ENCODE measurements at places on chromosomes 2 and 18.

GRCh38 chr2:110755491-110756078 is 23.2 kb downstream of the ACOXL start:
- DNase-seq, result no peak

GRCh38 chr2:104868505-104868866 is 14.6 kb downstream of the POU3F3 start:
- no peak for DNase-seq

DNA sequence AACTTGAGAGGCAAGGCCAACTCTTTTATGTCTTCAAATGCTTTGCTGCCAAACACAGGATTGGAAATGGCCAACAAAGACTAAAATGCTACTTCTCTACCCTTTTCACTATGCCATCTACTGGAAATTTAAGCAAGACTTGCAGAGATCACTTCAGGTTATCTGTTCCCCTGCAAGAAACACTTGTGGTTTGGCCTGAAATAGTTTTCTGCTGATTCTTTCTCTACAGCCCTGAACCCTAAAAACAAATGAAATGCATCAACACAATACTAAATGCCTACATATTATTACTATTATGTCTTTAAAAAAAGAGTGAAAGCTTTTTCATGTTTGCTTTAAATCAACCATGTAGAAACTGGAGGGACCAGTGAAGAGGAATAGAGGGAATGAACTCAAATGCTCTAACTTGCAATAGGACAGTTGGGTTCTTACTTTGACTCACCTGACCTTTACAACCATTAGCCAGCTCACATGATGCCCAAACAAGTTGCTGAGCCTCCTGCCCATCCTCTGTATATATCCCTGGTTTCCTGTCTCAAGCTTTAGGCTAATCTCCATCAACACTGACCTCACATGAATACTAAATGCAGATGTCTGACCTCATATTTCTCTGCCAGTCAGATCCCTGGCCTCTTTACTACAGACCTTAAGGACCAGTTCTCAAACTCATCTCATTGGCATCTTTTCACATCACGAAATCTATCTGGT is 17.5 kb upstream of the ADAM17 start:
- no peak for DNase-seq

DNA sequence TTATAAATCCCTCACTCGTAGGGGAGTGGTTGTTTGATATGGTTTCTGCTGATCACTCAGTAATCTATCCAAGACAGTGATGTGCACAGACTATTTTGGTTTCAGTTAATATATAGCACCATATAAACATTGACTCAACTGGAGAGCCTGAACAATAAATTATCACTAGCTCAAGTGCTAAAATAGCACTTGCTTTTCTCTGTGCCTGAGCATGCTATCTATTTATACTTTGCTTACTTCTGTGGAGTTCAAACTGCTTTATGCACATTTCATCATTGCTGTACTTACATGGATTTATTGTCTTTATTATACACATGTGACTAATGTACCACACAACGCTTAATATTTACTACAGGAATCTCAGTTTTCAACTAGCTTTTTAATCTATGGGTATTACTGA is 133.6 kb downstream of the BCL2 start:
- DNase-seq, result no peak

- no peak for DNase-seq
Observed at GRCh38 chr2:64786343-64787018, 132.8 kb upstream of the SERTAD2 start.

- DNase-seq, result no peak
Observed at GRCh38 chr18:44031063-44031462, 649.6 kb upstream of the SETBP1 start.

DNA sequence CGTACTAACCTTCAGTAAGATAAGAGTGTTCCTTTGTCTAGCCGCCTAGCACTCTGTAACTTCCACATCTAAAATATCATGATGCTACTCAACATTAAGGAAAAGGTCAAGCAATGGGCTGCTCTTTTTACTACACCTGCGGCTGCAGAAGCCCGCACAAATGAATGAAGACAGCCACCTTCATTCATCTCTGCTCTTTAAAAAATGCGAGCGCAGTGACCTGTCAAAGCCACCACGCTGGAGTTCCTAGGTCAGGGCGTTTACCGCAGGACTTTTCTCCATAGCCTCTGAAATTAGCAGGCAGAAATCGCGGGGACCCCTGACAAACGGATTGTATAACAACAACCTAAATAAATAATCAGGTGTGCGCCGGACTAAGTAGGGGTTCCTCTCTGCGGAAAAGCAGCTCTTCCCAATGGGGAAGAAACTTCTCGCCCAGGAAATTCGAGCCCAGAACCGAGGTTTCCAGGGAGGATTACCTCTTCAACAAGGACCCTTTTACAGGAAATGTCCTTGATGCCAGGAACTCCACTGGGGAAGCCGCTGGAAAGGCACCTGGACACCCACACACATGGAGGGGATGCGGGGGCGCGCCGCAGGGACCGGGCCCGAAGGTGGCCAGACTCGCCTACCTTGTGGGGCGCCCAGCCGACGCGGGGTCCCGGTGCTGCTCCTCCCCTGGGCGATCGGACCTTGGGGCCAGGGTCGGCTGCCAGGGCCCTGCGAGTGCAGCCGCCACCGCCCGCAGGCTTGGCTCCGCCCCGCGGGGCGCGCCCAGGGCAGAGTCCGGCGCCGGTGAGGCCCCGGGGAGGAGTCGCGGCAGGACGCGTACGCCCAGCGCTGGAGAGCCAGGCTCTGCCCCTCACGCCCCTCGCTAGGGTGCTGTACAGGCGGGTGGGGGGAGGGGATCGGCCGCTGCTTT is at the start of gene CCDC68:
TSS of gene CCDC68 (minus strand) at position 758 of the 922 bp plus-strand sequence. CDS start 16,670 bp downstream, outside the sequence.
- DNase-seq, result peak; percentile 30

DNA sequence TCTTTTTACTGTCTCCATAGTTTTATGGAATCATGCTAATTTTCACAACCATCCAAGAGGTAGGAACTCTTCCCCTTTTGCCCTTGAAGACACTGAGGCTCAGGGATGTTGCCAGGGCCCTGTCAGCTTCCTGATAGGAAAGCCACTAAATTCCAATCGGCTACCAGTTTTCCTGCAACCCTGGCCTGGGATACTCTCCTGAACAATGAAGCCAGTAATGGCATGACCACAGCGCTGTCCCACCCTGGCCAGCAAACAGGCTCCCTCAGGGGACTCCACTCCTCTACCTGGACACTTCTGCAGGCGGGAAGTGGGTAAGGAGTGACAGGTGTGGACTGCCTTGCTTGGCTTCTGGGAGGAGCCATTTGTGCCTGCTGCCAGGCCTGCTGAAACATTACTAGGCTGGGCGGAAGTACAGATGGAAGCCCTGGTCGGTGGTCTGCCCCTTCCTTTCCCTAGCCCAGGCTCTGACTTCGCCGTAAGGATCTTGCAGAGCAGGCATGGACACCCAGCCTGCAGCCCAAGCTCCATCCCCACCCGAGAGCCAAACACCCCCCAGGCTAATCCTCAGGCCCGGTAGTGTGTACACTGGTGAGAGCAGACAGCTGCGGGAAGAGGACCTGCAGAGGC is 78.8 kb upstream of the SMAD2 start:
- no peak for DNase-seq

- no peak for DNase-seq
Observed at GRCh38 chr2:13000664-13001363, 284.1 kb downstream of the TRIB2 start.

DNA sequence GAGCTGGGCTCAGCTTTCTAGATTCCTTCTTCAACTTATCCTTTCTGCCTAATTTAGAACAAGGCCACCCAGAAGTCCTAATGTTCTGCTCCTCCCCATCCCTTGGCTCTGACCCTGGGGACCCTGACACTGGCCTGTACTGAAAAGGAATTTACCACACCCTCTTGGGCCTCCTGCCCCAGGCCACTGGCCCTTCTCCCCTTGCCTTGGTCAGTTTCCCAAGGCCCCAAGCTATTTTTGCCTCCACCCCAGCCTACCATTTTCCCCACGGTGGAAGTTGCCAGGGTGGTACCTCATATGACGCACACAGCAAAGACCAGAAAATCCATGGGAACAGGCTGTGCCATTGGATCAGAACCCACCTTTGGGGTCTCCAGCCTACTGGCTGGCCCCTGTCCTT is 72.1 kb downstream of the ZBTB7C start:
- no peak for DNase-seq

- no peak for DNase-seq
Observed at GRCh38 chr18:31661965-31662364, 22.4 kb downstream of the B4GALT6 start.

DNA sequence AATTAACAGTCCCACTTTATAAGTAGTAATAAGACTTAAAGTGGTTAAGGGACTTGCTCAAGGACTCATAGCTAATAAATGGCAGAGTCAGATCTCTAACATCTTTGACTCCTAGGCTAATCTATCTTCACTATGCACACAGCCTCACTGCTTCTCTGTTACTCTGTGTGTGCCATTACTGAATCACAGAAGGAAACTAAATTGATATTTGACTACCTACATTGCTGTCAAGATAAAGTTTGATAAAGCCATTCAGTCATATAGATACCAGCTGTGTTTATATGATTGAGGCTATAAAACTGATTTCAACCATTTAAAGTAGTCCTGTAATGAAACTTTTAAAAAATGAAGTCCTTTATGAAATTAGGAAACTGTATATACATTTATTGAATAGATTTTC is 10.9 kb downstream of the SLC39A10 start:
- DNase-seq, result no peak

DNA sequence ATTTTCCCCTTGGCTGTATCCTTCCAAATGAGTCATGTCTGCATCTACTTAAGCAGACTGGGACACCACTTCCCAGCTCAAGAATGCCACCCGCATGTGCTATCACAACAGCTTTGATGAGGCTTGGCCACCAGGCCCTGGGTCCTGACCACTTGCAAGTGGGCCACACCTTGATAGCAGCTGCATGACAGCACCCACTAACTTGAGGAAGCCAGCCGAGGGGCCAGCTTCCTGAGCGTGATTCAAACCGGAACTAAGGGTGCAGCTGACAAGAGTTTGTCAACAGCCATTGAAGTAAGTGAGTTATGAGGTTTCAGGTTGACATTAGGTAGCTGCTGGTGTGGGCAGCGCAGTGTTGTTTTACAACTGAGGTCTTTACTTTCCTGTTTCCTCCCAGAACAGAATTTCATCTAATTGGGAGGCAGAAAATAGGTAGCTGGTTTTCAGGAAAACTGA is 54.4 kb downstream of the EPHA4 start:
- DNase-seq, result no peak

DNA sequence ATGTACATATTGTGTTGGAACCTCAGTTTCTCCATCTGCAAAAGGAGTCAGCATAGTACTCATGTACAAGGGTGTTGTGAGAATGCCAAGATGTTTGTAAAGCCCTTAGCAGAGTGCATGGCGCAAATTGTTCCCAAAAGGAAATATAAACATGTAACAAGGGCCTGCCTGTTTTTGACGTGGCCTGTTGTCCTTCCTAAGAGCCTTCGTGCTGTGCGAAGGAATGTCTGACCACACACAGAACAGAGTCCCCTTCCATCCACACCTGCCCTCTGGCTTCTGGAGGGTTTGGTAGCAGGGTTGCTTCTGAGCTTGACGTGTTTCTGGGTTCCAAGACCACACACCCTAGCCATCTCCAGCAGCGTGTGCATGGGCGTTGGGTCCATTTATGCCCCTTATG is 34.9 kb downstream of the CABLES1 start:
- no peak for DNase-seq

DNA sequence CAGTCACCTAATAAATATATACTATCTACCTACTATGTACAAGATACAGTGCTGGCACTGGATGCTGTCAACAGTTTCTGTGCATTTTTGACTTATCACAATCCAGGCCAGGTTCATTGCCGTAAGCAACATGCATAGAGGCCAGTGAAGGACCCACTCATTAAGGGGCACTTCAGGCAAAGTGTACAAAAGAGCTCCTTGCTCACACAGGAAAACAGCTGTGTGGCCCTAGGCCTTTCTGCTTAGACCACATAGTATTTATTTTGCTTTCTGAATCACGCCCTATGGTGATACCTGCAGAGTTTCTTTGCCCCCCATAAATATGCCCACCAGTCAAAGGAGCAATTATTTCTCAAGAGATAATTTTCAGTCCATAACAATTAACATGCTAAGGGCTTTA is 39.6 kb upstream of the STAT4 start:
- no peak for DNase-seq

DNA sequence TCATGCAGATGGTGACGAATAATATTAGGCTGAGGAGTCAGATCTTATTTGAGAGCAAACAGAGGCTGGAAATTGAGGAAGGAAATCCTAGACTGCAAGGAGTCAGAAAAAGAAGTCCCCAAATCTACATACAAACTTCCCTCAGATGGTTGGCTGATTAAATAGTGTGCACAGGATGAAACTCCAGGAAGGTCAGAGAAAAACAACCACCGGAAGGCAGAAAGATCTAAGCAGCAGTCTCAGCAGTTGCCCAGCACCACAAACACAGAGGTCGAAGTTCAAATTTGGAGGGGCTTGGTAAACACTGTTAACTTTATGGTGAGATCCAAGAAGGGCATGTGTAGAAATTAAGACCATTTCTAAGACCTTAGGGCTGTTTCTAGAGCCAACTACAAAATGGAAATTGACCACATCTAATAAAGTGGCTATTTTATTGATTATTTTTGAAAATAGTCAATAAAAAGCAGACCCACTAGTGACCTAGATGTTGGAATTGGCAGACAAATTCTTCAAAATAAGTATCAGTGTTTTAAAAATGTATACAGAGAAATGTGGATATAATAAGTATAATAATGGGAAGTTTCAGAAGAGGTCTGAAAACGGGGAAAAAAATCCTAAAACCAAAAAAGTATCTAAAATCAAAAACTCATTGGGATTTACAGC is 134.8 kb downstream of the GALNT1 start:
- DNase-seq, result no peak

GRCh38 chr2:16201848-16202247 is 261.5 kb downstream of the MYCN start:
- no peak for DNase-seq

DNA sequence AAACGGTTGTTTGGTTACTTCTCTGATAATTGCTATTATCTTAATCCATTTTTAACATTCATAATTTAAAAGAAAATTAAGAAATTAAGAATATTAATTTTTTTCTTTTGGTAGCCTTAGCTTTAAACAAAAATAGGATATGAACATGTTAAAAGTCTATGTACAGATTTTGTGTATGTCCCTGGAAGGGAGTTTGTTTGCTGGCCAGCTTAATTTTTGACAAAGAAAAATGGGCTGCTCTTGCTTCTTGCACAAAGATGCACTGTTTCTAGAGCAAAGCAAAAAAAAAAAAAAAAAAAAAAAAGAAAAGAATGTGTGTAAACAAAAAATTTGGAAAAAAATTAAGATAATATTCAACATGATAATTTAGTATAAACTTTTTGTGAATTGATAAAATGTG is 1.3 kb downstream of the RFTN2 start:
- DNase-seq, result no peak

DNA sequence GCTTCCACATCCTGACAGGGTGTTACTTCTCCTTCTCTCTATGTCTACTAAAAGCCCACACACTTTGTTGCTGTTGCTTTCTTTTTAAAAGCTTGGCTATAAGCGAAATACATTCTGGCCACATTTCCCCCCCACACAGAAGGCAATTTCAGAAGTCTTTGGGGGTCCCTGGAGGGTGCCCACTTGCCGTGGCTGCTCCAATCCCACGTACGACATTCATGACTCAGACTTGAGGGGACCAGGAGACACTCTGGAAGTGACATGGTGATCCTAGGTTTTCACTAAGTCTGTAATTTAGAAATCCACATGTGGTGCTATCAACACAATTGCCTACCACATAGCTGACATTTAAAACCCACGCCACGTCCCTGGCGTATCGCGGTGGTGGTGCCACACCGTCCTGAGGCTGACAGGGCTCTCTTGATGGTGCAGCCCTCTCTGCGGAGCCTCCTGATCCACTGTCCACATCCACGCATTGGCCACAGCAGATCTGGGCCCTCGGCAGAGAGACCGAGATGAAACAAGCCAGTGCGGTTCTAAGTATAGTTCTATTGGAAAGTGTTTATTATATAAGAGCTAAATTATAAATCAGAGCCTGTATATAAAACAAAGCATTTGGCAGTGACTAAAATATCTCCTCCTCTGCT is 42.4 kb downstream of the CYP27C1 start:
- DNase-seq, result no peak

Measured in prostate gland (tissue), 2 donors.